ENCODE measurements at places on chromosomes 1 and 21. TPM values are rescaled to one million over a fixed set of nuclear protein-coding genes. Genes with fewer than 3 reads are reported as not detected.

GRCh38 chr21:43574741-43575472, 84.4 kb downstream of the HSF2BP start:
- H3K4me1 ChIP-seq, result no peaks in the 10 kb centered on the region
- no peak for DNase-seq
- no peak overlapping the region for H3K27ac ChIP-seq
- peaks cover 21% of the 10 kb centered on the region for H3K27me3 ChIP-seq

Gene SEC16B
- total RNA-seq, result not detected

DNA sequence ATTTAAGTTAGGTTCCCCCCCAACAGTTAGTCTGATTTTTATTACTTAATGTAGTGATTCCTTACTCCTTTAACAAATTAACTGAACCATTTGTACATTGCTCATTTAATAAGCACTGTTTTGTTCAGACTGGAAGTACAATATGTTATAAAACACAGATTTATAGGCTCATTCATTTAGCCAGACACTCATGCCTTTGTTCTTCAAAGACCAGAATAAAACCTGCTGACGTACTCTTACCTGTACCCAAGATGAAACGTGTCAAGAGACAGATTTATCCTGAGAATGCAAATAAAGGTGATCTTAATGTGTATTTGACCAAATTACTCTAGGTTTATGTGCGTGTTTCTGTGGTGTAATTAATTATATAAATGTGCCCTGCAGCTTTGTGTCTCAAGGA, 92.8 kb downstream of the INTS7 start:
- H3K36me3 ChIP-seq, result peaks cover 3% of the 10 kb centered on the region
- no peaks in the 10 kb centered on the region for H3K27me3 ChIP-seq
- DNase-seq, result no peak
- H3K4me1 ChIP-seq, result no peaks in the 10 kb centered on the region
- H3K27ac ChIP-seq, result no peak overlapping the region

- no peaks in the 10 kb centered on the region for H3K27me3 ChIP-seq
- no peak overlapping the region for H3K27ac ChIP-seq
- peak; percentile 57 for DNase-seq
Measured at GRCh38 chr1:183915625-183916510, 110.9 kb downstream of the RGL1 start.

Gene IFNLR1
- total RNA-seq, result 4.2 TPM

Data from T-cell (primary cell).